ENCODE measurements at places on chromosomes 7 and 10.

- no peak for DNase-seq
These were observed 399.6 kb downstream of the DPP6 start for GRCh38 chr7:154451480-154452457.

DNA sequence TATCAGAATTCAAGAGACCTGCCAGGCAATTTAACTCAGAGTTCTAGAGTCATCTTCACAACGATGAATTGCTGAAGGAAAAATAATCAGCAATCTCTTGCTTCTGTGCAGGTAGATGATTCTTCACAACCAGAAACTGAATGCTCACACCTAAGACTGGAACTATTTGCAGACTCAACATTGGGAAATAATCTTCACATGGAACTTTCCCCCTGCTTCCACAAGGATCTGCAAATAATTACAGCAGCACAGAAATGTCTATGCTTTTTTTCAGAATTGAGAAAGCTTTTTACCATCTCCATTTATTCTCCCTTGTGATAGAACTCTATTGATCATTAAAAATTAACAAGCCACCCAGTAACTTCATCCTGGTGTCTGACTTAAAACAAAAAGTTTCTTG is 282.8 kb downstream of the AHR start:
- DNase-seq: no peak

DNA sequence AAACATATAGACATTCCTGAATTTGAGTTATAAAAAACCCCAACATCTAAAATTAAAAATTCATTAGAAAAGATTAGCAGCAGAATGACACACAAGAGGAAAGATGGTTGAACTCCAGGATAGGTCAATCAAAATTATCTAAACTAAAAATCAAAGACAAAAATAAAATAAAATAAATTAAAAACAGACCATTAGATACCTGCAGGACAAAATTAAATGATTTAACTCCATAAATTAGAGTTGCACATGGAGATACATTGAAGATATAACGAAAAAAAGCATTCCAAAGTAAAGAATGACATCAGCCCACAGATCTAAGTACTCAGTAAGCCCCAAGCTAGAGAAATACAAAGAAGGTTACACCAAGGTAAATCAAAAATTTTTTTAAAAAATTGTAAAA is 226.1 kb upstream of the SORCS1 start:
- no peak for DNase-seq

- DNase-seq: no peak
These were observed 99.4 kb upstream of the PODXL start for GRCh38 chr7:131655866-131656265.

DNA sequence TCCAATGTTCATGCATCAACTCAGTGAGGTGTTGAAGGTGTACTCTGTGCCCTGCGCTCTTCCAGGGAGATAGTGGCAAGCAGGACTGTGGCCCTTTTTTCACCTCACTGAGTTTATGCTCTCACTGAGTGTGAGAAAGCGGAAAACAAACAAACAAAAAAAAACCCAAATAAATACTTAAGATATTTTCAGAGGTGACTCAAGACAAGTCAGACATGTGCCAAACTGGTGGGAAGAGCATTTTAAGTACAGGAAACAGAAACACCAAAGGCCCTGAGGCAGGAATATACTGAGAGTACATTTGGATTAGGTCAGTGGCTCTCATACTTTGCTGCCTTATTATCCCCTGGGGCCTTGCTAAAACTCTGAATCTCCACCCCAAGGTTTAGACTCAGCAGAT is 111.9 kb upstream of the IGFBP3 start:
- DNase-seq: no peak

DNA sequence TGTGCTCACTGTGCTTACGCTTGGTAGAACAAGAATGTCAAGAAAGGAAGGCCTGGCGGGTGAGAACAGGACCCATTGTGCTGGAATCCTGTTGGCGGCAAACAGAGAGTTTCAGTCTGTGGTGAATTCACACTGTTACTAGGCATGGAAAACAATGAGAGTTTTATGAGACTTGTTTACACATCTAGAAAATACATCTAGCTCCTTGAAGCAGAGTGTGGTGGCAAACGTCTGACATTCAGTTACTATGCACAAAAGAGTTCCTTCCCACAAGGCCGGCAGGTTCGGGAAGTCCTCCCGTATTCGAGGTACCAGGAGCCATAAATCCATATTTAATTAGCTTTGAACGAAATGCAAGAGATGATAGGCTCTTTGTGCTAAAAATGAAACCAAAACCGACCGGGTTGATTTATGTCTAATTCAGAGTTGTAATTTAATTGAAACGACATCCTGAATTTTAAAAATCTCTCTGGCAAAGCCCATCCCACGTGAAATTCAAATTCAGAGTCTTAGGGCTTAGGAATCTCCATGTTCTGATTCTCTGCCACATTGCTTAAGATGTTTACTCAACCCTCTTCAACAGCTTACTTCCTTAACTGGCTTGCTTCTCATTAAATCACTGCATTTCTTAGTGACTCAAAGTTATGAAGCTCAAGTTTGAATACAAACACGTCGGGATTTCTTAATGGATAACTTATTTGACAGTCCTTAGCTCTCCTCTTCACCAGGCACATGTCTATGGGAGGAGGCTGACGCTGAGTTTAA is 299.9 kb upstream of the PITRM1 start:
- DNase-seq: no peak

- no peak for DNase-seq
These were observed 18.6 kb upstream of the ADRB1 start for GRCh38 chr10:114024876-114025610.

DNA sequence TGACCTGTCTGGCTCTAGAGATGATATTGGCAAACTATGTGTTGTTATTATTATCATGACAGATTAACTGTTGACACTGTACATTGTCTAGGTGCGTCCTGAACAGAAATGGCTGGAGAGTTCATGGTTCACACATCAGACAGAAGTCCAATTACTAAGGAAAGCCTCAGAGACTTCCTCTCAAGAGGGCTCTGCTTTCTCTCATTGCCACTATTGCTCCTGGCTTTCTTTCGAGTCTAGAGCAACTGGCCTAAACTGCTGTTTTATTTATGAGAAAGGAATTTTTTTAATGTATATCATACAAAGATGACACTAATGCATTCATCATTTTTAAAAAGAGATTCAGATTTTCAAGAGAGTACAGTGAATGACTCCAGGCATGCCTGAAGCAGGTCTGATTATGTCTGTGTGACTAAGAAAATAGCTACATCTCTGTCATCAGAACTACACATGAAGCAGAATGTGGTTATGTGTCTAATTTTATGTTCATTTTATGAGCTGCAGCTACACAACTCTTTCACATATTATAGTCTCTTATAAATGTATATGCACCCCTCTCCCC is 30.4 kb downstream of the NRCAM start:
- DNase-seq: no peak

- DNase-seq: no peak
These were observed 76.4 kb downstream of the CARD11 start for GRCh38 chr7:2967253-2967652.
